ENCODE measurements at places on chromosomes 5 and 9.

- no peak for DNase-seq
These were observed 14.2 kb downstream of the RFX3 start for GRCh38 chr9:3511551-3511950.

- no peak for DNase-seq
These were observed 35.2 kb downstream of the RLN2 start for GRCh38 chr9:5269249-5269715.

DNA sequence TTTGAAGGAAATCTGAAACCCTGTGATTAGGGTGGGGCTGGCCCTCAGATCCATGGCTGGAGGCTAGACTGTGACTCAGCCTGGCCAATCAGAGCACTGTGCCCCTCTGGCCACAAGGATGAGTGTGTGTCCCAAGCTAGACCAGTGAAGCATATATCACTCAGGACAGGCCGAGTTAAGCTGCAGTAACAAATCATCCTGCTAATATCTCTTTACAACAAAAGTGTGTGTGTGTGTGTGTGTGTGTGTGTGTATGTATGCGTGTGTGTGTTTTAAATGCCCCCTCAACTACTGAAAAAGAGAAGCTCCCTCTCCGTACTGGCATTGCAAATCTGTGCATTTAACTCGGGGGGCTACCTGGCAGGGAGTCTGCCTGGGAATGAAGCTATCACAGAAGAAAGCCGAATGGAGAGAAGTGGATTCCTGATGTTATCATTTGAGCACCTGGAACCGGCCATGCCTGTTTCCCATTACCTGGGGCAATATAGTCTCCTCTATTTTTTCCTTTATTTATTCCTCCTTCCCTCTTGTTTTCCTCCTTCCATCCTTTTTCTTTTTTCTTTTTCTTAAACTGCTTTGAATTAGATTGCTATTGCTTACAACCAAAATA, 25.6 kb downstream of the STC2 start:
- no peak for DNase-seq

DNA sequence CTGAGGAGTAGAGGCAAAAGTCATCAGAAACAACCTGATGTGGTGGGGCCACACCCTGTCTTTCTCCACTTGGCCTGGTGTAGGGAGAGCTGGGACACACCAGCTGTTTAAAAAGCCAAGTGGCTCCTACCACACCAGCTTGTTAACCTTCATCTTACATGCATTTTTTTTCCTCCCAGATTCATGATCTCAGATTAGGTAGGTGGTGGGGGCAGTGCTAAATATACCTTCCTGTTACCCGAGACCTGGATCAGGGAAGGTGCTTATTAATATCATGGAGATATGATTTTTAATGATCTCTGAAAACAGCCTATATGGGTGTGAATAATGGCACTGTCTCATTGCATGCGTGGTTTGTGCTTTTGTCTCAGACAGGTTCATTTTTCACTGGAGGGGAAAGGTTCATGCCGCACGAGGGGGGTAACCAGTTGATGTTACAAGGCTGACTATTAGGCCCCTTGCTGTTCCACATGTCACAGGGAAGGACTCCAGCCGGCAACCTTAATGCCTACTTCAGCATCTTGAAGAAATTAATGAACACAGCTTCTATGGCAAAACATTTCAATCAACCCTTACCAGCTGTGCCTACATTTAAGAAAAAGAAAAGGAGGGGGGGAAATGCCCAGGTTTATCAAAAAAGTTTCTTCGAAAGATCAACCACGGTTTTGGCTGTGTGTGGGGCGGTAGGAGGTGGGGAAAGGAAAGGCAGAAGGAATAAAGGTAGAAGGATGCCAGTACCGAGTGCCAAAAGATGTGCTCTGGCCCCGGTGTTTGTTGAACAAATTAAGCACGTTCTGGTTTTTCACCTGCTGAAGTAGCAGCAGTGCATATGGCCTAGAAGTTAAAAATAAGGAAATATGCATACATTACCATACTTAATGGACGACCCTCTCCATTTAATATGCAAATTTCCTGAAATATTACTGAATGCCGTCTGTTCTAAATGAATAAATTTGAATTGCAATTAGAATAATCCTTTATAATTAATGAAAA, 185.4 kb downstream of the EBF1 start:
- DNase-seq, result no peak

GRCh38 chr5:131245312-131245711, 18.5 kb upstream of the CDC42SE2 start:
- DNase-seq, result no peak

DNA sequence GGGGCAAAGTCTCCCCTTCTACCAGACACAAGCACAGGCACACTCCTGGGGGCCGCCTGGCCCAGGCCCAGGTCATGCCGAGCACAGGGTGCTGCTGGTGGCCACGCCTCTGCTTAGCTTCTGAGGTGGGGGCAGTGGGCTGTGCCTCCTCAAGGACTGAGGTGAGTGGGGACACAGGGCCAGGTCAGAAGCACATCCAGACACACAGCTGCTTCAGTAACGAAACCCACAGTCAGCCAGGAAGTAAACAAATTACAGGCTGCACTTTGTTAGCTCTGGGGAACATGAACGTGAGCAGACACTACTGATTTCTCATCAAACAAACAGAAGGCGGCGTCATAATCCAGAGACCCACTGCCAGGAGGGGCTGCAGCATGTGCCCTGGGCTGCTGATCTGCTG, 192.4 kb downstream of the HSPA4 start:
- DNase-seq, result no peak

GRCh38 chr5:35233601-35234000, 3.3 kb upstream of the PRLR start:
- no peak for DNase-seq

DNA sequence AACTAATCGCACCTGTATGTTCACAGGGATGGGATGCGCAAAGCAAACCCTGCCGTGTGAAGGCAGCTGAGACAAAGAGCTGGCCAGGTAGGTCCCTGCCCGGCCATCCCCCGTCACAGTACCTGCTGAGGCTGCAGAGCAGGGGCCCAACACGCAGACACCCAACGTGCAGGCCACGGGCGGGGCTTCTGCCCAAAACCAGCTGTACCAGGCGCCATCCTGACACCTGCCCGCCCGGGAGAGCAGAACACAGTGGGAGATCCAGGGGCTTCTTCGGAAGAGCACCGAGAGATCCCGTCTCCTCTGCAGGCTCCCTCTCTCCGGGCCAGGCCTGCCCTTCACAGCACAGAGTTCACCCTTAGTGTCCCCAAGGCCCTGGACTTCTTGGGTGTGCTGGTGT, 28.4 kb downstream of the ABO start:
- DNase-seq, result no peak

DNA sequence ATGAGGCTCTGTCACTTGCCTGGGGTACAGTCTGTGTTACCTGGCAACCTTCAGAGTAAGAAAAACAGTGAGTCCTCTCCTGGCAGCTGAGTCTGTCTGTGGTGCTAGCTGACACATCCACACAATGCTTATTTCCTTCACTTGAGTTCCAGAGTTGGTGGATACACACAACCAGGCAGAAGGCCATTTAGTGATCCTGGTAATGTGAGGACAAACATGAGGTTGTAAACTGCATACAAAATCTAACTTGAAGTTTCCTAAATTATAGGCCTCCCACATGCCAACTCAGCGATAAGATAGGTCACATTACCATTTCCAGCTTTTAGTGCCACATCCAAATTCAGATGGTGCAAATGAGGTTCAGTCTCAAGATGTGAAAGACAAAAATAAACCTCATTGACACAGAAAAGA, 125.5 kb downstream of the DCP2 start:
- DNase-seq, result no peak
